ENCODE measurements at places on chromosomes 11 and 22.

DNA sequence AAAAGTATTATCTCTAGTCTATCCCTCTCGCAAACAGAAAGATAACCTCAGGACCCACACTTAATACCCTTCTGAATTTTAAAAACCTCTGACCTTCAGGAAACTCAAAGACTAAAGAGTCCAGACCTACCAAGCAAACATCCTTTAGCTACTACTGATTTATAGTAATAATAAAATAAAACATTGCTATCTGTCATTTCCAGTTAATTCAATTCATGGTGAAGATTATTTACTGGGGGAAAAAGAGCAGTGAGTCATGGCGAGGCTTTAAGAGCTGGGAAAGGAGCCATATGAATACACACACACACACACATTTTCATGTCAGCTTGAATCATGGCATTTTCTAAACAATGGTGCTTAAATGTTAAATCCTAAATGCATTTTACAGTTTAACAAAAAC, 87.1 kb downstream of the FAM76B start:
- no peak for DNase-seq

DNA sequence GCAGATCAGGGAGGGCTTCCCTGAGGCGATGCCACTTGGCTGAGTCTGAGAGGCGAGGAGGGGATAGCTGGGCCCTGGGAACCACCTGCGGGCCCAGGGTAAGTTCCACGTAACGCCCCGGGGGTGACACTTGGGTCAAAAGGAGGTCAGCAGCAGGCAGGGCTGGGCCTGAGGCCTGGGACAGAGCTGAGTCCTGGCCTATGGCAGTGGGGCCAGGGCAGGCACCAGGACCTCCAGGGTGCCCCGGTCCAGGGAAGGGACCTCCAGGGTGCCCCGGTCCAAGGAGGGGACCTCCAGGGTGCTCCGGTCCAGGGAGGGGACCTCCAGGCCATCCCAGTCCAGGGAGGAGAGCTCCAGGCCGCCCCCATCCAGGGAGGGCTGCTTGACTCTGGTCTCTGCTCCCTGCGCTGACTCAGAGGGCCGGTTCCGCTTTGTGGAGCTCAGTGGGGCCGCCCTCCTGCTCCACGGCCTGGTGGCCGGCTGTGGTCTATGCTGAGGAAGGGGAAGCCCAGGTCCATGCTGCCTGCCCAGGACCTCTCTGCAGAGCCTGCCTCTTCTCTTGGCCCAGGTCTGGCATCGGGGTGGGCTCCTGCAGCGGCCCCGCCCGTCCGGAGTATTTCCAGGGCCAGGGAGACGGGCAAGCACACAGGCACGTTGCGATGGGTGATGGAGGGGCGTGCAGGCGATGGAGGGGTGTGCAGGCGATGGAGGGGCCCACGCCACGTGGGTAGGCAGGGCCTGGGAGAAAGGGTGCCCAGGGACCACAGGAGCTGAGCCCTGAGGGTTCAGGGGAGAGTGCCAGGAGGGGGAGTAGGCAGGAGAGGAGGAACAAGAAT, 19.5 kb upstream of the WNT7B start:
- no peak for DNase-seq

- no peak for DNase-seq
These were observed 14.7 kb downstream of the ZBTB44 start for GRCh38 chr11:130299978-130300377.

DNA sequence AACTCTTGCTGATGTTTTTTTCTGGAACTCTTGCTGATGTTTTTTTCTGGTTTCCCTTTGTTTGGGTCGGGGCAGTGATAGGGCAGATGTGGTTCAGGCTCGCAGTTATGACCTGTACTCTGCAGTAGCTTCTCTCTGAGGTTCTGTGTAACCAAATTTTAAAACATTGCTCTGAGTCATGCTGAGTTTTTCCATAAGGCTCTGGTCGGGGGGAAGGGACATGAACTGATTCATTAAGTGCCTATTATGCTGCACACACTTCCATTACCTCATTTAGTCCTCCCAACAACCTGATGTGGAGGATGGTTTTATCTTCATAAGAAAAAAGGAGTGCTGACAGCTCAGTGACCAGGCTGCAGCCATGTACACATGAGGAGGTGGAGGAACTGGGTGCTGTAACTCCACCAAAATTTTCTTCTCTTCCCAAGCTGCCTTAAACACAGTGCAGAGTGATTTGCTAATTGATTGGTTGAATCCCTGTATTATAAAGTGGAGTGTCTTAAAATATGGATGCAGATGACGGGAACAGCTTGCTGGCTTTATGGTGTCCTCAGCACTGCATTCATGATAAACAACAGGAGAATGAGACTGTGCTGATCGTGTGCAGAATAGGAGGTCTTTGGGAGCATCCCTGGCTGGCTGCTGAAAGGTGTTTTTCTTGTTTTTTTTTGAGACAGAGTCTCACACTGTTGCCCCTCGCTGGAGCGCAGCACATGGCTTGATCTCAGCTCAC, 19.1 kb downstream of the TNRC6B start:
- peak; percentile 19 for DNase-seq

- no peak for DNase-seq
These were observed 351.8 kb downstream of the BUD13 start for GRCh38 chr11:116420770-116421528.

- DNase-seq, result no peak
These were observed 29.6 kb downstream of the PAK1 start for GRCh38 chr11:77444261-77444660.

DNA sequence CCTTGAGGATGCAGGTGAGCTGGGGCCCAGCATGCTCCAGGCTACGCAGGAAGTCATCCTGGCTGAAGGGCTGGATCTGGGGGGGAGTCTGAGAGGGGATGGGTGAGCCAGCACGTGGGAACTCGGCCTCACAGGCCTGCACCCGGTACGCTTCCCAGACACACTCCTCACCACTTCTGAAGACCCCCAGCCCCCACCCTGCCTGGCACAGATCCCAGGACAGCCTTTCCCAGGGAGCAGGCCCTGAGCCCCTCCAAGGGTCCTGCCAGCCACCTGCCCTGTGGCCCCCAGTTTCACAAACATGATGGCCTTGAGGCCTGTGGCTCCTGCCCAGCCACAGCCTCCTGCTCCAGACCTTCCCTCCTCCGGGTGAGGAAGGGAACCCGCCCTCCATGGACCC, 5.6 kb upstream of the PLXNB2 start:
- no peak for DNase-seq

DNA sequence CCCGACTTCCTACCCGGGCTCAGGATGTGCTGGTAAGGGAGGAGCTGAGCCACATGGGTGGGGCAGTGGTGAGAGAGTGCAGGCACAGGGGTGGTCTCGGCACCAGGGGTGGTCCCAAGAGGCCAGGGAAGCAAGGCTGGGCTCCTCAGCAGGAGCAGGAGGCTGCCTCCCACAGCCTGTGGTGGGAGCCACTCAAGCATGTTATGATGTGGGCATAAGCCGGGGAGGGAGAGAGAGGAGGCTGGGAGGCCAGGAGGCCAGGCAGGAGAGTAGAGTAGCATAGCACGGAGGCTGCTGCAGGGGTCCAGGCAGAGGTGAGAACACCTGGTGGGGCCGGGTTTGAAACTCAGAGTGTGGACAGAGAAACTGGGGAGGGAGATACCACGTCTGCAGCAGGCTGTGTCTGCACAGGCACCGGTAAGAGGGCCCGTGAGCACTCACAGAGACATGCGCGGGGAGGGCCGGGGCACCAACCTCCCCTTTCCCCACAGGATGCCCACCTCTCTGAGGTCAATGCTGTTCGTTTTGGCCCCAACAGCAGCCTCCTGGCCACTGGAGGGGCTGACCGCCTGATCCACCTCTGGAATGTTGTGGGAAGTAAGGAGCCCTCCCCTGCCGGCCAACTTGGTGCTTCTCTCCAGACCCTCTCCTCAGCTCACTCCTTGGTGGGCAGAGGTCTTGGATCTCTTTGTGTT, 10.7 kb downstream of the ATG16L2 start:
- DNase-seq, result no peak

DNA sequence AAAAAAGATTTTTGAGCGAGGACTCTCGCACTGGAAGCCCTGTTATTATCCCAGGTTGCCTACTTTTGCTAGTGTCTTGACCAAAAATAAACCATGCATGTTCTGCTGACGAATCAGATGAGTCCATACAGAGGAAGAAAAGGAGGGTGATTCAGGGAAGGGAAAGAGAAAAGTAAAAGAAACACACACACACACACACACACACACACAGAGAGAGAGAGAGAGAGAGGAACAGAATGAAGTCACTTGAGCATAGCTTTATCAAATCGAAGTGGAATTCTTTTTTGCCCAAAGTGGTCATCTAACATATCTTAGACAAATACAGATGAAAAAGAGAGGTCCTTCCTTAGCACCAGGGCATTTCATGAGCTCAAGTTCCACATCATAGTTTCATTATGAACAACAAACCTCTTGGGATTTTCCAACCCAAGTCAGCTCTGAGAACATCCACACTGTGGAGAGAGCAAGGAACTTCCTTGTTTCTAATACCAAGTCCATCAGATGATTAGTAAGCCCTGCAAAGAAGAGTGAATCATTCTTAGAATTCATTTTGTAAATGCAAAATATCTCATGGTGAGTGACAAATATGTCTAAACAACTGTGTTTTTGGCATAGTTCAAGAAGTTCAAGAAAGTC, 7.7 kb upstream of the MMP12 start:
- no peak for DNase-seq

GRCh38 chr11:39772525-39773137, 1686.8 kb downstream of the LRRC4C start:
- DNase-seq, result no peak

- no peak for DNase-seq
These were observed 3.6 kb downstream of the TCIRG1 start for GRCh38 chr11:68042219-68043028.

GRCh38 chr11:108319541-108320145, 96.8 kb downstream of the ATM start:
- no peak for DNase-seq

GRCh38 chr11:96815236-96815635, 425.4 kb downstream of the JRKL start:
- no peak for DNase-seq

DNA sequence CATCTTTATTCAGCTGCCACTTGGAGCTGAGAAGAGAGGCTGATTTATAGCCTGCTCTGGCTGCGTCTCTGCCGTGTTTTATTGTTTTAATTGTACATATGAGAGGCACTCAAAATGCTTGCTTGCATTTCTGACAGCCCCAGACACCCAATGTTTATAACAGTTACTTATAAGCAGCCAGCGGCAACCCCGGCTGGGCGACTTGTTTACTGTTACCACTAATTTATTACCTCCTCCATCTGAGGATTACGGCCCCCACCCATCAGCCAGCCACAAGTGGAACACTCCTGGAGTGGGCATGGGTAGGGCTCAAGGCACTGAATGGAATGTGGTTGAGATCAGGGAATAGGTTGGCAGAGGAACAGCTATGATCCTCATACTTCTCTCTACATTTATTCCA, 61.2 kb downstream of the CLPB start:
- DNase-seq, result peak; percentile 57

GRCh38 chr11:13949876-13950275, 12.6 kb upstream of the SPON1 start:
- no peak for DNase-seq

DNA sequence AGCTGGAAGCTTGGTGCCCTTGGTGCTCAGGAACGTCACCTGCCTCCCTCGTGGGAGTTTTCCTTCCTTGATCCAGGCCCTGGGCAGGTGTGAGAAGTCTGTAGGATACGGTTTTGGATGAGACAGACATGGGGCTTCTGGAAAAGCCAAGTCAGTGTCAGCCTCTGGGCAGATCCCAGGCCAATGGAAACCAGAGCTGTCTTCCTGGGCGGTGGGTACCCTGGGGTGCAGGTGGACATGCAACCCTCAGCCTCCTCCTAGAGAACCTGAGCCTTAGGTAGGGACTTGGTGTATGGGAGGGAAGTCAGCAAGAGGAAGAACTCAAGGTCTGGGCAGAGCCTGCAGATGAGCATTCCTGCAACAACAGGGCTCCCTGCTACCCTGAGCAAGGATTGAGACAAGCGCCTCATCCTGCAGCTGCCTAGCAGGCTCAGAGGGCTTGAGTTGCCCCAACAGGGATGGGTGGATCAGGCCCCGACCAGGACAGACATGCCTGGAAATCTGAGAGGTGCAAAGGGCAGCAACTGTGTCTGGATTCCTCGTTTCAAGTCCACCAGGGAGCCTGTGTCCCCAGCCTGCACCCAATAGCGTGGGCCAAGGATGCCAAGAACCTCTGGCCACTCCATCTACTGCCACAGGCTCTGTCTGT, 37.6 kb upstream of the SYT13 start:
- no peak for DNase-seq
